GM12865 (cell line): ENCODE measurements at places on chromosomes 1 and 21.

GRCh38 chr1:109768335-109768650 lies 4.6 kb upstream of the EPS8L3 start:
- DNase-seq, result no peak

DNA sequence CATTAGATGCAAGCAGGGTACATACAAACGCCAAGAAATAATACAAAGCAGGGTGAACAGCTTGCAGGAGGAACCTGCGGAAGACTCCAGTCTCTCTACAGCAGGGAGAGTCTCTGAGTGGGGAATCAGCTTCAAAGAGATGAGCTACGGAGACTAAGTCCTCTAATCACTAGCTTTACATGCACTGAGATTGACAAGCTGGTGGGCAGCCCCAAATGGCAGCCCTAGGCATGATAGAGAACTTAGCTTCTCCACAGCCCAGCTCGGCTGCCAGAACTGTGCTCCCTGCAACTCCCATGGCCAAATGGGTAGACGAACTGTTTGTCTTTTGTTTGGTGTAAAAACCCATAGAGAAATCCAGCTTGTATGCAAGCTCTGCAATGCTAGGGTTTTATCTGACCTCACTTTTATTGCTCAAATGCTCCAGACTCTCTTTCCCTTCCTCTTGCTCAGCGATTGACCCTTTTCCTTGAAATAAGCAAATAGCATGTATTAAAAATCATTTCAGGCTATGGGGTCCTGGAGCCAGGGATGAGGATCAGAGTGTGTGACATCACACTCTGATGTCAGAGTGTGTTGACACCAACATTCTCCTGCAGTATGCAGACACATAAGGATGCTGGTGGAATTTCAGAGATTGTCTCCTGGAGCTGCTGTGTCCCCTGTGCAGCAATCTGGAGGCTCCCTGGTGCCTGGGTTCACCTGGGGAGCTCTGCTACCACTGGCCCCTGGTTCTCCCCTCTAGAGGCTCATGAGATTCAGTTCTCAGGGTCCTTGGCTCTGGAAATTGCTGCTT lies 238.5 kb downstream of the TTLL7 start:
- DNase-seq, result no peak

DNA sequence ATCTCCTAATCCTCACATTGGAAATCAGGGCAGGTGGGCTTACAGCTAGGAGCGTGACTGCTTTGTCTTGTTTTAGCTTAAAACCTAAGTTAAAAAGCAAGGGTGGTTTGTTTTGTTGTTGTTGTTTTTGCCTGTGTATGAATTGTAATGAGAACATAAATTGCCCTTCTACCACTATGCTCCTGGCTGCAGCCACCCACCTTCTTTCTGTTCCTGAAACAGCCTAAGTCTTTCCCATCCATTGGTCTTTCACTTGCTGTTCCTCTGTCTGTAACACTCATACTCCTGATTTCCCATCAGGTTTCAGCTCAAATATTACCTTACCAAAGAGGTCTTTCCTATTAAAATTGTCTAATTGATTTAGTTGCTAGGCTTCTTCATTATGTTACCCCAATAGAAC lies 604 bp upstream of the TMEM79 start:
- DNase-seq, result no peak

GRCh38 chr1:44040846-44041245 lies 9.6 kb upstream of the SLC6A9 start:
- DNase-seq, result no peak

DNA sequence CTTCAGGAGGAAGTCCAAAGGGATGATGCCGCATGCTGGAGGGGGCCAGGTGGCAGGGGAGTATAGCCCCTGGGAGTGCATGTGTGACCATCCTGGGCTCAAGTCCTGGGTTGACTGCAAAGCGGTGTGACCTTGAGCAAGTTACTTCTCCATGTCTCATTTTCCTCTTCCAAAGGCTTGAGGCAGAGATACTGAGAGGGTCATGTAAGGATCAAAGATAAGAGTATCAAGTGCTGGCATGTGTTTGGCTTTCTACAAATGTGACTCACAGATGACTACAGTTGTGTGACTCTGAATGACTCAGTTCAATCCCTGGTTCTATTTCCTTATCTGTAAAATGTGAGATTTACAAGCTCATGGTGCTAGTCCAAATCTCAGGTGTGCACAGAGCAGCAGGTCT lies 26.1 kb downstream of the PROK1 start:
- DNase-seq, result no peak

- DNase-seq, result no peak
Observed at GRCh38 chr1:81717230-81717629, 83.5 kb upstream of the ADGRL2 start.

DNA sequence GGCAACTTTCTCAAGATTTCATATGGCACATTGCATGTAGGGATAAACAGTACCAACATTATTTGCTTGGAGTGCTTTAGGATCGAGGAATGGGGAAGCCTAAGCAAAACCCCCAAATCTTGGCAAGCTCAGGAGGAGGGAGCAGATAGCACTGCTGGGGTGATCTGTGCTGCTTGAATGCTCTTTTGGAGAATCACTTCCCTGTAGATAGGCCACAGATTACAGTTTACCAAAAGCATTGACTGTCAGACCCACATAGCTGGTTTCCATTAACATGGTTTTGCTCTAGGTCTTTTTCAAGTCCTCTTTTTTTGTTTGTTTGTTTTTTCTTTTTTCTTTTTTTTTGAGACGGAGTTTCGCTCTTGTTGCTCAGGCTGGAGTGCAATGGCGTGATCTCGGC lies 36.8 kb downstream of the OR13G1 start:
- DNase-seq, result no peak

DNA sequence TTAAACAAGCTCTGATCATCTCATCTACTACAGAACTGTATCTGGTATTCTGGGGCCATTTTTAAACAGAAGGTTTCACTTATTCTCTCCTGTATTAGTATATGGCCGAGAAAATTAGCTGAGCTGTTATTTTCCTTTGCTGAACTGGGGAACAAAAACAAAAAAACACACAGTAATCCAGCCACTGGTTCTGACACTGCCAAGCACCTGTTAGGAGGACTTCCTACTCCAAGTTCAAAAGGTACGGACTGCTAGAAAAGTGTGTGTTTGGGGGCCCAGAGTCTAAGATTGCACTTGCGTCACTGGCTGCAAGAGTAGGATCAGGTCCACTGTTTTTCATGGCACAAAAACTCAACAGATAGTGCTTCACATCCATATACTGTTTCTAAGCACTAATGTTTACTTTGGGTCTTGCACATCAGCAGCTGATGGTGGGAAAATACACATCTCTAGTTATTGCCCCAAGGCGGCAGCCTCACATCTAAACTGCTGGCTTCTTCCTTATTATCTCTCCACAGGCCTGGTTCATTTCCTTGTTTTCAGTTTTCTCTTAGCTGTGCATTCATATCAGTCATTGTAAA lies 226.1 kb downstream of the FGGY start:
- no peak for DNase-seq
